ENCODE measurements at places on chromosomes 12 and 14. TPM values are rescaled to one million over a fixed set of nuclear protein-coding genes. Genes with fewer than 3 reads are reported as not detected.
A peak's percentile ranks its signal among the peaks of the same experiment; 100 is the strongest.

- DNase-seq, result no peak
Measured at GRCh38 chr14:58702441-58703160, 64.8 kb downstream of the DACT1 start.

GRCh38 chr14:31159682-31160296 is 47.8 kb downstream of the HECTD1 start:
- DNase-seq, result no peak

DNA sequence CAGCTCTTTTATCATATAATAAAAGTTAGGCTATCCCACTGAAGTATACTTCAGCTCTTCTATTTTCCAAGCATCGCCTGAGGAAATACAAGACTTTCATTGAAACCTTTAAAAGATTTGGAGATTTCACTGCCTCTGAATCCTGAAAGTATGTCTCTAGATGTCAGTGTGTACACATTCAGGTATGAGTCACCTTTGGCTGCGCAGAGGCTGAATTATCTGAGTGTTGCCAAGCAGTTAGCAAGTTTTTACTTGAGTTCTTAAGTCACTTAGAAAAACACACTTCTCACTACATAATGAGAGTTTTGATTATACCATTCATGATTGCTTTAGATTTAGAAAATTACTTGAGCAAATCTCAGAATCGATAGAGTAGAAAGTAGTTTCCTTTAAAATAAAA is 210.3 kb downstream of the TMTC2 start:
- DNase-seq, result peak; percentile 9

MIP gene
- 0.26 TPM for total RNA-seq

DNA sequence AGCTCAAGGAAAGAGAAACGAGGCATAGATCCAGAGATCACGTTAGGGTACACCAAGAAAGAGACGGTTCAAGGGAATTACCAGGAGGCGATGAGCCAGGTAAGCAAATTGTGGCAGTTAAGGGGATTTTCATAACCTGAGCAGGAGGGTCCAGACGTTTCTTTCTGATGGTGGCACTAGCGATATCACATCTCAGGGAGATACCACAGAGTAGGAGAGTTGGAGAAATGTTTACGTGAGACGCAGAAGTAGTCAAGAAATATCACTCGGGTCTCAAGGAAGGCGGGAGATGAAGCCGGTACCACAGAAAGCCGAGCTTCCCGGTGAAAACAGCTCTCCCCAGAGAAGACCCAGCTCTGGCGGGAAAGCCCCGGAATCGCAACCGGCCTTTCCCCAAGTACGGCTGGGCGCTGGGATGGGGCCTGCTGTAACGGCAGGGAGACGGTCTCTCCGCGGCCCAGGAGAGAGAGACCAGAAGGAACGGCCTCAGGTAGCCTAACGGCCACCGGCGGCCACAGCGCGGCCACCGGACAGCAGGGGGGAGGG is 485 bp downstream of the SENP1 start:
- no peak for DNase-seq

IL22 gene
- total RNA-seq, result not detected
